ENCODE measurements at places on chromosomes 5 and 9. TPM values are rescaled to one million over a fixed set of nuclear protein-coding genes. Genes with fewer than 3 reads are reported as not detected.

Gene SLC34A3
- not detected for total RNA-seq

Gene ANKRD31
- total RNA-seq: 0.13 TPM

Gene ARAP3
- 24.2 TPM for total RNA-seq

Gene IFNB1
- not detected for total RNA-seq

Gene OR1J4
- not detected for total RNA-seq

Gene MEIKIN
- 1.0 TPM for total RNA-seq

Gene LCN15
- 0.32 TPM for total RNA-seq

Gene UBE2R2
- 43.6 TPM for total RNA-seq

DNA sequence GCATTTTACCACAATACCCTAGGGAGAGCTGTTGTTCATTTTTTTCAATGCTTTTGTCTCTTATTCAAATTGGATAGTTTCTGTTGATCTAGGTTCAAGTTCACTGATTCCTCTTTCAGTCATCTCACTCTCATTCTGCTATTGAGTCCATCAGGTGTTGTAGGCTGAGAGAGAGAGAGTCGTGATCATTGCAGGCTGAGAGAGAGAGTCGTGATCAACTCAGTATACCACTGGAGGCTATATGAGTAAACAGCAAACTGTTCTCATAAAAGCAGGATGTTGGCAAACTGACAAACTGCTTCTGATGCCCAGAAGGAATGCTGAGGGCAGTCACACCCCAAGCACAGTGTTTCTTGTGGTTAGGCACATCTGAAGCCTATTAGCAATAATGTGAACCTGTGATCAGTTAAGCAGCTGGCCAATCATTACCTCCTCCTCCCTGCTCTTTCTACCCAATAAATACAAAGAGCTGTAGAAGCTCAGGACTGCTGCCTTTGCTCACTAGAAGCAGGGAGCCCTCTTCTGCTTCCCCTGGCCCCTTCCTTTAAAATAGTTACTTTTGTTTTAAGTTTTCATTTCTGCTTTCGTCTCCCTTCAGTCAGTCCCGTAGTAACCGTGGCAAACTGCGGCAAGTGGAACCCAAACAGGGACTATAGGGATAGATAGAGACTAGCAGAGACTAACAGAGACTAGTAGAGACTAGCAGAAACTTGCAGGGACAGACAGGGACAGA lies 476.1 kb upstream of the ACO1 start:
- no peak for DNase-seq

- DNase-seq: no peak
Observed at GRCh38 chr5:10303699-10304170, 4.0 kb downstream of the CMBL start.

GRCh38 chr5:34767180-34767579 lies 71.8 kb upstream of the TTC23L start:
- DNase-seq: no peak

DNA sequence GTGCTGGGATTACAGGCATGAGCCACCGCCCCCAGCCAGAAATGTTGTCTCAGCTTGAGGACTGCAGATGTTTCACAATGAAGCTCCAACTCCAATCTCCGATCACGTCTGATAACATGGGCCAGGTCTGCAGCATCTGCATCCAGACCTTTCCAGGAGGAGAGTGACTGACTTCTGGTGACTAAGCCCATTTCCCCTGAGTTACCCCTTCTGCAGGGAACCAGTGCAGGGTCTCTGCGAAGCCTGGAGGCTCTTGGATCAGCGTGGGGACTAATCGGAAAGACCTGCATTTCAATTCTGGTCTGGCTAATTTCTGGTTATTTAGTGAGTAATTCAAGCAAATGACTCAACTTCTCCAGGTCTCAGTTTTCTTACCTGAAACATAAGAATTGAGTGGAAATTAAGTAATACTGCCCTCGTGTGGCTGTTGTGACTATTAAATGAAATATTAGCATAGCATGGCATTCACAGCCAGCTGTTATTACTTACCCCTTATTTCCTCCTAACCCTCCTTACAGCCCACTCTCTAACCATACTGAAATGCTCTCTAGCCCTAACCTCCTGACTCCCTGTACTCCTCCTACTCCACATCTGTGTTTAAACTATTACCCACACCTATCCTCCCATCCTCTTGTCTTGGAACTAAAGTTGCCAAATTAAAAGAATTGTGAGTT lies 2.2 kb upstream of the GNPDA1 start:
- DNase-seq: no peak

DNA sequence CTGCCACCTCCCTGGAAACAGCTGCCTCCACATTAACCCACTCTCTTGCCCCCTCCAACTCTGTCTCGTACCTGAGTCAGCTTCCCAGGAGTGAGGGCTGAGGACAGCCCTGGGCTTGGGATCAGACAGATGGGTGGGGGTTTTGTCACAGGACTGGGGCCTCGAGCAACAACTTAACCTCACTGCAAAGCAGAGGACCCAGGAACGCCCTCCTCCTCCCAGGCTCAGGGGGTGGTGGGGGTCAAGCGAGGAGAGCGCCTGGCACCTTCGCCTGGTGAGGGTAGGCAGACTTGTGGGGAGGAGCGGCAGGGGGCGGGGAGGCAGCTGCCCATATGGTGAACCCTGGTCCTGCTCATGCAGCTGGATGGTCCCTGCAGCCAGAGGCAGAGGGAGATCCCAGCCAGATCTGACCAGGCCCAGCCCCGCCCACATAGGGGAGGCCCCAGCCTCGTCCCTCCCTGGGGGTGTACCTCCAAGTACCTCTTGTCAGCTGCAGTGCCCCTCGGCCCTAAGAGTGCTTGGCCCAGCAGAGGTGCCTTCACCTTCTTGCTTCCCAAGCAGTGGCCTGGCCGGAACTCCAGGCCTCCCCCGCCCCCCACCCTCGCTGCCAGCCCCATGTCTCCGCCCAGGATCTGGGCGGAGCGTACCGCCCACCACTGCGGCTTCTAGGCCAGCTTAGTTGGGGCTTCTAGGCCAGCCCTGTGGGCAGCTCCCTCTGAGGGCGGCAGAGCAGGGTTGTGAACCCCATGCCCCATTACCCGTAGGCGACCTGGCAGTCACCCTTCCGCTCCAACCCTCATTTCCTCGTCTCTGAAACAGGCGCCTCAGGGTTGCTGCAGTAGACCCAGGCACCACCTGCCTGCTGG lies at the start of gene SARDH:
TSS of gene SARDH (minus strand) at position 579 of the 866 bp plus-strand sequence. CDS start 4,179 bp downstream, outside the sequence.
- peak; percentile 87 for DNase-seq

DNA sequence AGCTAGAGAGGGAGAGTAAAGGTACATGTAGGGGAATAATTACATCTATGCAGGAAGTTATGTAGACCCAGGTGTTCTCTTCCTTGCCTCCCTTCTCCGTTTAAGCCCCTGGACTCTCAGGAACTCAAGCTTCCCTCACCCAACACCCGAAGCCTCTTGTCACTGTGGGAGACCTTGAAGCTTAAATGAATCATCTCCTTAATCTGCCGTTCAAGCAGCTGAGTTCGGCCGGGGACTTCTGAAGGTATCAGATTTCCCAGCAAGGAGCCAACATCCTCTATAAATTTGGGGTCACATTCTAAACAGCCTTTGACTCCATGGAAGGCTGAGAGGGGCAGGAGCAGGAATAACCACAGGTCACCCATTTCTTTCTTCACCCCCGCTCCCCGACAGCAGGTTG lies 412 bp downstream of the IZUMO3 start:
- DNase-seq: no peak

DNA sequence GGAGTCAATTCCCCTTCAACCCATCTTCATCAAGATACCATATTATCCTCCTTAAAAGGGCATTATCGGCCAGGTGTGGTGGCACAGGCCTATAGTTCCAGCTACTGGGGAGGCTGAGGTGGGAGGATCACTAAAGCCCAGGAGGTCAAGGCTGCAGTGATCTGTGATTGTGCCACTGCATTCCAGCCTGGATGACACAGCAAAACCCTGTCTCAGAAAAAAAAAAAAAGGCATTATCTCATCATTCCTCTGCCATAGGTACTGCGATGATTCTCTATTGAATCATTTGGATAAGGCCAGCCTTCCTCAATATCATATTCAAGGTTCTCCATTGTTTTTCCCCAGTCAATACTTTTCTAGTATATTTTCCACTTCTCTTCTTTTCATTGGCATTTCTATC lies 39.2 kb upstream of the RAB3C start:
- no peak for DNase-seq

DNA sequence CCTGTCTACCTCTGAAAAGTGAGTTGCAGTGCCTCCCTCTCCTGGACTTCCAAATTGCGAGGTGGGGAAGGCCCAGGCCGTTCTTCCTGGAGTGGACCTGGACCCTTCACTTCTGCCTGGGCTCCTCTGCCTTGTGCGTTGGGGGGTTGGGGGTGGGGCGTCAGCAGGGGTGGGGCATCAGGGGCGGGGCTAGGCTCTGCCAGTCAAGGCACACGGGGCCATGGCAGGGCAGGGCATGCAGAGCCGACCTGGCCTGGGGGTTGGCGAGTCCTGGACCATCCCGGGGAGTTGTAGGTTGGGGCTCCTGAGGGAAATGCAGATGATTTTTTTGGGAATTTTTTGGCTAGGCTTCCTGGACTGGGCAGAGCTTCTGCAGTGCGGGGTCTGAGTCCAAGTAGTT lies 87.1 kb downstream of the EHMT1 start:
- no peak for DNase-seq

GRCh38 chr5:114191441-114191840 lies 170.4 kb upstream of the KCNN2 start:
- DNase-seq: no peak

DNA sequence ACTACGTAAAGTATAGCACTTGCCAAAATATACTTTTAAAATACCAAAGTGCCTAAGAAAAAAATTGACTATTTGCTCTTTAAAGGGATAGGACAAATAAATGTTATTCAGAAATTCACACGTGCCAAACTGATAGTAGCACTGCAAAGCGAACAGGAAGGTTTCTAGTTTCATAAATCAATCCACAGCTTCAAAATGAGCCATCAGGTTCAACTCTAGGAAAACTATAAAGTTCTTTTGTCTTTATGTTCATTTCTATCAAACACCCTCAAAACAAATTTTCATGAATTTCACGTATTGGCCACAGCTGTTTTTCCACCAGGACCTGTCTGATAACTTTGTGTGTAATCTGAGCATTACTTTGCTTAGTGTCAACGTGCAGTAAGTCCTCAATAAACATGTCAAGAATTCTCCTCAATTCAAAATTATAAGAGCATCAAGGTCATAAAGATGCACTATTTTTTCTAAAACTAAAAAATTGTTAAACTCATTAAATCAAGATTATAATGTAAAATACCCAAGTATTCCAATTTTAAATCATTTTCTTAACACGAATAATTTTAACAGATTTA lies 3.0 kb downstream of the RNF130 start:
- DNase-seq: no peak

- no peak for DNase-seq
Observed at GRCh38 chr5:163505049-163505367, 411 bp upstream of the MAT2B start.

DNA sequence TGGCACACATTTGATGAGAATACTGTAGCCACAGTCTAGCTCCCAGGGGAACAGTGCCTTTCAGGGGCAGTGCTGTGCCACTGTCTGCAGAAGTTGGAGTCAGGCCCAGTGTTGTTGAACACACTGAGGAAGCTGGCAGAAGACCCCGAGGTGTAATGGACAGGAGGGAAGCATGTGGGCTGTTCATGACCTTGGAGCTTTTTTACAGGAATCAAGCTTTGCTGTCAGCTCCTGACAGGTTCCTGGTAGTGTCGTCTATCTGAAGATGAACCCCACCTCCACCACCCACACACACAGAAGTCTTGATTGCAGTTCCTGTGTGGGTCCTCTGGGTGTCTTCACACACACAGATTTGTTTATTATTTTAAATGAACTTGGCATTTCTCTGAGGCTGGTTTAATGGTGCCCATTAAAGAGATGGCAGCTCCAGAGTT lies 40.3 kb upstream of the TNFAIP8 start:
- DNase-seq: no peak

- no peak for DNase-seq
Observed at GRCh38 chr5:51651889-51652288, 268.6 kb downstream of the ISL1 start.

- DNase-seq: no peak
Observed at GRCh38 chr9:3475300-3476020, 50.3 kb downstream of the RFX3 start.

DNA sequence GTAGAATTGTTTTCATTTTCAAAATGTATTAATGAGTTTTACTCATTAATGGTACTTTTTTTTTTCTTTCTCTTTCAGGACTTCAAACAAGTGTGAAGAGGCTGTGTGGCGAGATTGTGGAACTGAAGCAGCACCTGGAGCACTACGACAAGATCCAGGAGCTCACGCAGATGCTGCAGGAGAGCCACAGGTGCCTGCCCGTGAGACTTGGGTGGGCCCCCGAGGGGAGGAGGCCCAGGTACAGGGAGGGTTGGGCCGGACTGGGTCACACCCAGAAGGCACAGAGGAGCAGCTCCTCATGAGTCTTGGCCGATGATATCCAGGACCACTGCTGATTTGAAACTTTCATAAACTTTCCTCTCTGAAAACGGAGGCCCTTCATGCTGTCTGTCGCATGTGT lies 35.6 kb downstream of the CEP72 start:
- no peak for DNase-seq

GRCh38 chr9:84811072-84811750 lies 141.7 kb downstream of the NTRK2 start:
- DNase-seq: no peak

GRCh38 chr9:100425758-100426157 lies 1.2 kb upstream of the MSANTD3 start:
- DNase-seq: no peak

DNA sequence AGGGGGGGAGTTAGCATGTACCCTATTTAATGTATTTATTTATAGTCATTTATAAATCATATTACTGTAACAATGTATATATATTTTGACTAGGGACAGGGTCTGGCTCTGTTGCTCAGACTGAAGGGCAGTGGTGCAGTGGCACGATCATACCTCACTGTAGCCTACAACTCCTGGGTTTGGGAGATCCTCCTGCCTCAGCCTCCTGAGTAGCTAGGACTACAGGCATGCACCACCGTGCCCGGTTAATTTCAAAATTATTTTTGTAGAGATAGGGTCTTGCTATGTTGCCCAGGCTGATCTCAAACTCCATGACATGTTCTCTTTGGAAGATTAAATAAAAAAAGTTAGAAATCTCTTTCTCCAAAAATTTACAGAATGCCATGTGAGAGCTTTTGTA lies 52.8 kb downstream of the ARHGEF28 start:
- no peak for DNase-seq

DNA sequence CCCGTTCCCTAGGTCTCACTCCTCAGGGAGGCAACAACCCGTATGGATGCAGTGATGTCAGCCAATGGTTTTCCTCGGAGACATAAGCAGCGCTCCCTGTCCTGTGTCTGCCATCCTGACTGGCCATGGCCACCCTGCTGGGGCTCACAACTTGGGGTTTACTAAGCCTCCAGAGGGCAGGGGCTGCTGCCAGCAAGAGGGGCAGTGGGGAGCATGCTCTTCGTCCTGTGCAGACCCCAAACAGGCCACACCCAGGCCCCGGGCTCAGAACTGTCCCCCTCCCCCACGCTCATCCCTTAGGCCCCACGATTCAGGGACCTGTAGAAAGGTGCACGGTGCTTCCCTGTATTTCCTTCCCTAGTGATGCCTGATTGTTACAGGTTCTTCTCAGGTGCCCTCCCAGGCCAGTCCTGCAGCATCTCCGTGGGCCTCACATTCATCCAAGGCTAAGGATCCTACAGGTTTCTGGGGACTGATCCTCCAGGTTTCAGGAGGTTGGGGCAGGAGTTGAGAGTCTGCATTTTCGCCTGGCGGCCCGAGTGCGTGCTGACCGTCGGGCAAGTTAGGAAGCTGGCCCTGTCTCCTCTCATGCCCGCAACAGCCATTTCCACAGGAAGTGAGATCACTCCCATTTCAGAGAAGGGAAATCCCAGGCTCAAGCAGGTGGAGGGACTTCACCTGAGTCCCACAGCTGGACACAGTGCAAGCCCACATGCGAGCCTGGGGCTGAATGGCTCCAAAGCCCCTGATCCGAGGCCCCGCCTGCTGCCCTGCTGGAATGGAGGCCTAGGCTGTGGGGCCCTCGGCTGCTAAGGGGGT lies 217.6 kb downstream of the ROR2 start:
- DNase-seq: peak; percentile 72
